ENCODE measurements at places on chromosomes 1 and 21. TPM values are rescaled to one million over a fixed set of nuclear protein-coding genes. Genes with fewer than 3 reads are reported as not detected.

- DNase-seq, result no peak
Measured at GRCh38 chr1:58896246-58897183, 112.7 kb upstream of the JUN start.

DNA sequence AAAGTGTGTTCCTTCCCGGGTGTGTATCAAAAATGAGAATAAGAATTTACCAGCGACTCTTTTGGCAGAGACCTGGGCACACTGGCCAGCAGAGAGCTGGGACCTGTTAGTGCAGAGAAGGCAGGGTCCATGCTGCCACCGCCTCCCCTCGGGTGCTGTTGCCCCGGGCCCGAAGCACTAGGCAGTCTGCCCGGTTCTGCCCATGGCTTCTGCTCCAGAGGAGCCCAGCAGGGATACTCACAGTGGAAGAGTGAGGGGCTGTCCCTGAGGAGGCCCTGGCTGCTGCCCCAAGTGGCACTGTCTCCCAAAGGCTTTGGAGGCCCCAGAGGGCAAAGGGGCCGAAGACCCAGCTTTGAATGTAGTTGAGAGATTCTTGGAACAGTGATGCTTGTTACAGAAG, 80.5 kb downstream of the MIS18A start:
- no peak for DNase-seq

GRCh38 chr1:243325305-243325890, 69.6 kb downstream of the SDCCAG8 start:
- DNase-seq, result peak; percentile 64

- no peak for DNase-seq
Measured at GRCh38 chr1:164678136-164678700, 119.2 kb downstream of the PBX1 start.

GRCh38 chr1:161079436-161080110, 9.8 kb downstream of the NECTIN4 start:
- DNase-seq, result no peak

DNA sequence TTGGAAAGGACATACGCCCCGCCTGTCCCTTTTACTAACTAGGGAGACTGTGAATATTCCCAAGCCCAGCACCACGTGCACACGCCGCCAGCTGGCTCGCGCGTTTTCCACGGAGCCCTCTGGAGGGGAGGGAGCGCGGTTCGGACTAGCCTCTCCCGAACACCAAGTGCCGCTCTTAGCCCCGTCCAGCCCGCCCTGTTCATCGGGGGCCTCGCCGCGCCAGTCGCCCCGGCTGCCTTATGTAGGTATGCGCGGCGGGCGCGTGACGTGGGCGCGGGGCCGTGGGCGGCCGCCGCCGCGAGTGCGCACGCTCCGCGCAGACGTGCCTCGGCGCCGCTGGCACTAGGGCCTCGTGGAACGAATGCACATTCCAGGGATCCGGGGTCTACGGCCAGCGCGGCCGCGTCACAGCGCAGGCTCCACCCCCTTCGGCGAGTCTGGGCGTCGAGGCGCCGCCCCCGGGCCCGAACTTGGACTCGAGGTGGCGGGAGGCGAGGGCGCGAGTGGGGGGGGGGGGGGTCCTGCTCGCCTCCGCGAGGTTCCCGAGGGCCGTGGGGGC, 767 bp upstream of the IRF2BP2 start:
- DNase-seq, result no peak

DNA sequence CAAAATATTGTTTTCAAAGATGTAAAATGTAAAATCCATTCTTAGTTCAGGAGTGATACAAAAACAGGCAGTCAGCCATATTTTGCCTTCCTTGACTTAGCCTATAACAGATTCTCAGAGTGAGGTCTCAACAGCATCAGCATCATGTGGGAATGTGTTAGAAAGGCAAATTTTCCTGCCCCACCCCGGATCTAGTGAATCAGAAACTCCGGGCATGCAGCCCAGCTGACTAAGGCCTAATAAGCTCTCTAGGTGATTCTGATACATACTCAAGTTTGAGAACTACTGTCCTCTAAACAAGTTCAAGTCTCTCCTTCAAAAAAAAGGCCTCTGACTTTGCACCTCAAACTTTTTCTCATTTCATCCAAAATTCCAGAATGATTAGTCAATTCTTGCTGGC, 46.9 kb upstream of the PRRC2C start:
- DNase-seq, result peak; percentile 61

Gene LIPI
- total RNA-seq, result not detected

Gene RPL5
- 965 TPM for total RNA-seq

- DNase-seq, result no peak
Measured at GRCh38 chr1:101238681-101239094, 1.9 kb downstream of the S1PR1 start.

DNA sequence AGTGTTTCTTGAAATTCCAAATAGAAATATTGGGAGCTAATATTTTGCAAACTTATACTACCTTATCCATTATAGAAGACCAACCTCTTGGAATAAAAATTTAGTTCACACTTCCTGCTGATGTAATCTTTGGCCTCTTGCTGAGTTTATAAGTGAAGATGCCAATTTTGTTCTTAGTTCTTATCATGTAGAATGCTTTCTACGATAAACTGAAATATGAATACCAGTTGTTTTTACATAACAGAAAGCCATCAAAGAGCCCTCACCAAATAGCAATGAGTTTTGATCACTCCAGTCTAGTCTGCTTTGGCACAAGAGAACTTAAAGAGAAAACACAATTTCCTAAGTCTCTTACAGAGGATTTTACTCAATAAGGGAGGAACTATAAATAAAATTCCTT, 89.5 kb downstream of the DENND1B start:
- no peak for DNase-seq

Gene LMOD1
- not detected for total RNA-seq

GRCh38 chr1:151277249-151277648, 4.8 kb upstream of the ZNF687 start:
- no peak for DNase-seq

Gene LCE1F
- total RNA-seq, result not detected

Gene KCNE2
- not detected for total RNA-seq

DNA sequence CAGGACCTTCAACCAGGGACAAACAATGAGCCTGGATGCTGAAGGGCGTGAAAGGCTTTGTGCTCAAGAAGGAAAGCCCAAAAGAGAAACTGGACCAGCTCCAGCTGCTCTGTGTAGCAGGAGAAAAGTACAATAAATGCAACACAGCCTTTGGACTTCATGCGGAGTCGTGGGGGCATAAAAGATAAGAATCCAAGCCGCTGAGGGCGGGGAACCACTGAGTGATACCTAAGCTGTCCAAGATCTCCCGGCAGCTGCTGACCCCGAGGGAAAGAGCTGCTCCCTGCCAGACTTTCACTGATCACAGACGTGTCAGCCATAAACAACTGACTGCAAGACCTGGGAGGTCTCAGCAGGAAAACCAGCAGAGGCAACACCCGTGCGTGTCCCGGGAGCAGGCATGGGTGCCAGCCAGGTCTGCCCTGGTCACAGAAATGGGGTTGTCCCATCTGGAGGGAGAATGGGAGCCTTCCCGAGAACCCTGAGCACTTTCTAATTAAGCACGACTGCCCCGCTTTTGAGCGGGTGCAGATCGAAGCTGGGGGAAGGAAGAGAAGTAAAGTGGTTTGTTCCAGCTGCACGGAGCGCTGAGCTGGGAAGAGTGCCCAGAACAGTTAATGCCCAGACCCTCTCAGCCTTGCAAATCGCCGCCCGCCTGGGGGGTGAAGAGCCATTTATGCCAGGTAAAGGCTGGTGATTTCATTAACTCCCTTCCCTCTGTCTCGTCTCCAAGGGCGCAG, 68.3 kb upstream of the TARDBP start:
- DNase-seq, result no peak

Gene CPLANE2
- total RNA-seq, result 4.1 TPM

Gene TFF3
- 5.4 TPM for total RNA-seq

Gene B3GALT2
- total RNA-seq, result 0.78 TPM

GRCh38 chr1:39381839-39382238, 109.6 kb upstream of the BMP8A start:
- DNase-seq, result peak; percentile 70

DNA sequence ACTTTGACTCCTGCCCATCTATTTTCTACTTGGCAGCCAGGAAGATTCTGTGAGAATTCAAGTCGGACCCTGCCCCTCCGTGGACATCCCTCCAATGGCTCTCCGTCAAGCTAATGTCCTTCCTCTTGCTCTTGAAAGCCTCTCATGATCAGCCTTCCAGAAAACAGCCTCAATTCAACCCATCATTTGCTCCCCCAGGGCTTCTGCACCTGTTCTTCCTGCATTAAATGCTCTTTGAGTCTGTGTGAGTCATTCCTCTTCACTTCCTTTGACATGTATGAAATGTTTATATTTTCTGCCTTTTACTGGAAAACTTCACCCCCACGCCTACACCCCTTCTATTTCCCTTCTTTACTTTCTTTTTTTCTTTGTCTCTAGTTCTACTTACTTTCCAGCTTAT, 734.1 kb upstream of the ZP4 start:
- no peak for DNase-seq
